ENCODE measurements at places on chromosomes 5 and 9. TPM values are rescaled to one million over a fixed set of nuclear protein-coding genes. Genes with fewer than 3 reads are reported as not detected.

Gene RNF180
- total RNA-seq: 7.6 TPM

Gene CDH6
- 91.5 TPM for total RNA-seq

Gene MARVELD2
- 1.6 TPM for total RNA-seq

Gene SPINK7
- not detected for total RNA-seq

Gene ENTREP1
- 0.33 TPM for total RNA-seq

Gene NR2F1-AS1
- 10.7 TPM for total RNA-seq

Gene SLC6A3
- not detected for total RNA-seq

Gene C5orf15
- total RNA-seq: 84.6 TPM

Gene GABRA6
- total RNA-seq: not detected

Gene CDH10
- total RNA-seq: 2.4 TPM

Gene GABBR2
- 0.46 TPM for total RNA-seq

Gene FAXDC2
- 4.3 TPM for total RNA-seq

Gene PCDHGA6
- 6.7 TPM for total RNA-seq

Gene TMEM174
- not detected for total RNA-seq

Gene PCDHB8
- total RNA-seq: 0.26 TPM

Gene FAM120A
- total RNA-seq: 138 TPM

Gene IDNK
- 4.1 TPM for total RNA-seq

Gene HMCN2
- total RNA-seq: 0.07 TPM

Gene ANKRD34B
- total RNA-seq: not detected

Gene ARL15
- 40.9 TPM for total RNA-seq

Gene BTNL3
- not detected for total RNA-seq

Gene ZNF354B
- 6.4 TPM for total RNA-seq

Gene NR6A1
- total RNA-seq: 0.39 TPM

Gene HMGCR
- total RNA-seq: 60.6 TPM

Gene TNPO1
- total RNA-seq: 322 TPM

Gene DDX4
- not detected for total RNA-seq

Gene CSF2
- total RNA-seq: not detected

Gene TAS2R1
- not detected for total RNA-seq

Gene F2RL1
- 121 TPM for total RNA-seq
